ENCODE measurements at places on chromosomes 2 and 18. TPM values are rescaled to one million over a fixed set of nuclear protein-coding genes. Genes with fewer than 3 reads are reported as not detected.

- no peak for DNase-seq
These were observed 1204.0 kb upstream of the ZEB2 start for GRCh38 chr2:145723872-145724271.

- DNase-seq, result no peak
These were observed 279.2 kb downstream of the CYRIA start for GRCh38 chr2:16386431-16386830.

DNA sequence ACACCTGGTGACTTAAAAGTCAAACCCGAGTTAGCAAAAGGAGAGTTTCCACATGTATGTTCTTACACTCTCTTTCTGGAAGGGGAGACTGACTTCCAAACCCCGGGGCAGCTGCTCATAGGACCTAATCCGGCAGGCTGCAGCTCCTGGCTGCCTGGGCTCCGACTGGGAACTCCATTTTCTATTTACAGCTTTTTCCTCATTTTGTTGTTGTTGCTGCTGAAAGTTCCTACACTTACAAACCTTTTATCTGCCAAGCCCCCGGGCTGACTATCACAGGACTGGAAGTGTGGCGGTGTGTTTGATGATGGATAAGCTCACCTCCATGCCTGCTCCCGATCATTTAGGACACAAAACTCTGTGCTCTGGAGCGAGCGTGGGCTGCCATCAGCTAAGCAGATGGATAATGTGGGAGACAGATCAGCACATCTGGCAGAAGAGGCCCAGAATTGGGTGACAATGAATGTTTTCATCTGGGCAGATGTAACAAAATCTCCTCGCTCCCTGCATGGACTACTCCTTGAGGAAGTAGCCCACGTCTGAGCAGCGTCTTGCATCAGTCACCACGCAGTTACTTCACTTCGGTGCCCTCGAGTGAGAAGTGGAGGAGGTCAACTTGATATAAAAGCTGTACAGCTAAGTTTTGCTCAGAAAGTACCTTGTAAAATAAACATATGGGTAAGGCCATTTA is 114.4 kb upstream of the COPS8 start:
- no peak for DNase-seq

DNA sequence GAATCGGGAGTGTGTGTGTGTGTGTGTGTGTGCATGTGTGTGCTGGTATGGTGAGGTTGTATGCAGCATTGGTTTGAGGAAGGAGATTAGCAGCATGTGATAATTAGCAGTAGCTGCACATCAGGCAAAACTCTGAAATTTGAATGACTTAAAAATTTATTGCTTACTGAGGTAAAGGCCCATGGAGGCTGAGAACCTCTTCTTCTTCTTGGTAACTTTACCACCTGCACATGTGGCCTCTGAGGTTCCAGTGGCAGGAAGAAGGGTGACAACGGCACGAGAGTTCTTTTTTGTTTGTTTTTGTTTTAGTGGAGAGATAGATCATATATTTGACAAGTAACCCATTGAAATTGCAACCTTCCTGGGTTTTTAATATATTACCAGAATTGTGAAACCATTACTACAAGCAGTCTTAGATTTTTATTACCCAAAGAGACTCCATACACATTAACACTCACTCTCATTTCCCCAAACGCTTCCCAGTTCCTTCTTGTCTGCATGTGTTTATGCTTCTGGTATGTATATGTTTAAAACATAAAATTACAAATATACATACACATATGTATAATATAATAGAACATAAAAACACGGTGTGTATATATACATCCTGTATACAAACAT is 292.1 kb downstream of the PTGR3 start:
- no peak for DNase-seq

- DNase-seq, result no peak
These were observed 104.7 kb upstream of the MYO3B start for GRCh38 chr2:170073288-170073687.

- no peak for DNase-seq
These were observed 279.7 kb downstream of the OSR1 start for GRCh38 chr2:19078709-19079108.

DNA sequence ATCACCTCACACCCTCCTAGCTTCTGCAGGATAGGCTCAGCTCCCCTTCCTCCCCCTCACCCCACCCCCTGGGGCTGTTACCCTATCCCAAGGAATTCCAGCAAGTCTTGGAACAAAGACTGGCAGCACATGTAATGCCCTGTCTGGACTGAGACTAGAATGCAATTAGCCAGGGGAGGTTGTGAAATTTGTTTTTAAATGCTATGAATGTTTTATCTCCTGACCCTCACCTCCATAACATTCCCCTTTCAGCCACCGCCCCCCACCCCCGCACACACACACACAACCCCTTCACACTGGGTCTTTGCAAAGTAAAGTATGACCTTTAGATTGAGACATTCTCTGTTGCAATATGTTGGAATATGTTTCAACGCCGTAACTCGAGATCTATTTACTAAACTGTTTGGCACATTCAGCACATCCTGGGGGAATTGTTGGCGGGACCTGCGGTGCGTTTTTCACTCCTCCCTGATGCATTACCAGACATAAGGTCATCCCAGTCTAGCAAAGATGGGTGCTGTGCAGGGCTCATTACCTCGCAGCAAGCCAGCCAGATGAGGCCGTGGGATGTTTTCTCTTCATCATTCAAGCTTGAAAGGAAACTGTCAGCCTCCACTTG is 290.7 kb upstream of the SLC14A2 start:
- peak; percentile 40 for DNase-seq

- no peak for DNase-seq
These were observed 39.0 kb downstream of the MBP start for GRCh38 chr18:77093586-77093985.

- DNase-seq, result no peak
These were observed 101.1 kb downstream of the RNF144A start for GRCh38 chr2:7018282-7018701.

DNA sequence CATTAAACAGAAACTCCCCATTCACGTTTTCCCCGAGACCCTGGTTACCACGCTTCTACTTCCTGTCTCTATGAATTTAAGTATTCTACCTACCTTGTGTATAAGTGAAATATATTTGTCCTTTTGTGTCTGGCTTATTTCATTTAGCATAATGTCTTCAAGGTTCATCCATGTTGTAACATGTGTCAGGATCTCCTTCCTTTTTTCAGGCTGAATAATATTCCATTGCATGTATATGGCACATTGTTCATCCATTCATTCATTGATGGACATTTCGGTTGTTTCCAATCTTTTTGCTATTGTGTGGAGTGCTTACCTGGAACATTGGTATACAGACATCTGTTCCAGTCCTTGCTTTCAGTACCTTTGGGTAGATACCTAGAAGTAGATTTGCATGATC is 18.2 kb upstream of the CABYR start:
- no peak for DNase-seq

- DNase-seq, result no peak
These were observed 5.4 kb downstream of the MPPE1 start for GRCh38 chr18:11902522-11903292.

DNA sequence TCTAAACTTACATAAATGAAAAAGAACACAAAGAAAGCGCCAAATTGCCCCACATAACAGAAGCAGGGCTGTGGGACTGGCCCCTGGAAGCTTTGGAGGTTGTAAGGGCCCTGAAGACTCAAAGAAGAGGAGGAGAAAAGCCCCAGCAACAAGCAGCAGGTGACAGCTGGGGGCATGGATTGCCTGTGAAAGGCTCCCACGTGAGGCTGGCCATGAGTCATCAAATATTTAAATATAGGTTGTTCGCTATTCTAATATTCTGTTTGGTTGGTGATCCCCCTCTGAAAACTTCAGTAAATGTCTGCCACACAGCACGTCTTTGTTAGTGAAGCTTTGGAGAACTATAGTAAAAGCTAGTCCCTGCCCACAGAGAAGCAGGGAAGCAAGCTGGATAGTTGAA is 132.4 kb downstream of the MREG start:
- no peak for DNase-seq

GRCh38 chr2:35783723-35784122 is 571.9 kb upstream of the CRIM1 start:
- DNase-seq, result no peak

DNA sequence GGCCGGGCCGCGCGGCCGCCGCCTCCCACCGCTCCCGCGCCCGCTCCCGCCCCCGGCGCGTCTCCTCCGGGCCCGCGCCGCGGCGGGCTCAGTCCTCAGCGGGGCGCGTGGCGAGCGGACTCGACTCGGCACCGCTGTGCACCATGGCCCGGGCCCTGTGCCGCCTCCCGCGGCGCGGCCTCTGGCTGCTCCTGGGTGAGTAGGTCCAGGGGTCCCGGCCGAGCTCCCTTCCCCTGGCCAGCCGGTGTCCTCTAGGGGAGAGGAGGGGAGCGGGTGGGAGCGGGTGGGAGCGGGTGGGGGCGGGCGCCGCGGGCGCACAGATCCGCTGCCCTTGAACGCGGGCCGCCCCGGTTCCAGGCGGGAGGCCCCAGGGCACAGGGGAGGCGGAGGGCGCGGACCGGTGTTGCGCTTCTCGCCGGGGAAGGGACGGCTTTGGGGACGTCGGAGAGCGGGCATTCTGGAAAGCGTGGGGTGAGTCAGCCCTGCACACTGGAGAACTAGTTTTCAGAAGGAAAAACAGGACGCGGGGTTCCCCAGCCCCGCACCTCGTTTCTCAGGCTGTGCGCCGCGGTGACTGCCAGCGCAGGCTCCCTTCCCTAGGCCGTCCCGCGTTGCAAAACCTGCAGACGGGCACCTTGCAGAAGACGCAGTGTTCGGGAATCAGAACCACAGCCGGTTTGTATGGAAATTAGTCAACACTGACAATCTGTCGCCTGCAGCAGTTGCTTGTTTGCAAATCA is at the start of gene RAMP1:
RAMP1 (plus strand) TSS at position 91 of the 740 bp plus-strand sequence; CDS start at position 144, 53 bp downstream.
- peak; percentile 38 for DNase-seq

- no peak for DNase-seq
These were observed 143.9 kb upstream of the L3MBTL4 start for GRCh38 chr18:6558446-6559156.

Gene GAL3ST2
- 0.33 TPM for total RNA-seq

Gene PARD6G
- total RNA-seq, result 2.4 TPM

Gene RGPD4
- not detected for total RNA-seq

Gene ABCB11
- 43.5 TPM for total RNA-seq

Gene IL18RAP
- total RNA-seq, result 2.1 TPM

Gene RUFY4
- total RNA-seq, result 0.08 TPM

Gene UBR3
- total RNA-seq, result 34.3 TPM
